Stimulated activated CD4-positive, alpha-beta T cell treated with anti-CD3 and anti-CD28 coated beads, Interleukin-2, amount 100 ng/mL, for 48 hours (primary cell): ENCODE measurements at places on chromosomes 5 and 9.

GRCh38 chr9:83794051-83794450 lies 23.5 kb downstream of the GKAP1 start:
- no peak for DNase-seq

GRCh38 chr9:76800901-76801300 lies 36.7 kb downstream of the PCA3 start:
- no peak for DNase-seq

GRCh38 chr9:123422635-123423310 lies 66.8 kb downstream of the CRB2 start:
- DNase-seq = no peak

DNA sequence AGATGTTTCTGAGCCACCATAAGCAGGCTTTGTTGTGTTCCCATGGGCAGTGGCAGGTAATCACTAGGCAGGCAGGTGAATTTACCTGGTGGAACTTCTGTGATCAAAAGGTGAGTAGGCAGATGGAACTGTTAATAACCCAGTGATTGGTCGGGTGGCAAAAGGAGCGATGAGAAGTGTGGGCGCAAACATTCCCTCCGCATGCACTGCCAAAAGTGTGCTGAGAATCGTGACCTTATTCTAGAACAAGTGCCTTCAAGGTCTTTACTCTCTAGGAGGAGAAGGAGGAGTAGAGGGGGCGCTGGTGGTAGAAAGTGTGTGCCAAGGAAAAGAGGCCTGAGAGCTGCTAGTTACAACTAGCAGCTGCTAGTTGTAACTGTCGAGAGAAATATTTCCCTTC lies 3.3 kb downstream of the OTULINL start:
- DNase-seq = no peak
